ENCODE measurements at places on chromosomes 1 and 21.

DNA sequence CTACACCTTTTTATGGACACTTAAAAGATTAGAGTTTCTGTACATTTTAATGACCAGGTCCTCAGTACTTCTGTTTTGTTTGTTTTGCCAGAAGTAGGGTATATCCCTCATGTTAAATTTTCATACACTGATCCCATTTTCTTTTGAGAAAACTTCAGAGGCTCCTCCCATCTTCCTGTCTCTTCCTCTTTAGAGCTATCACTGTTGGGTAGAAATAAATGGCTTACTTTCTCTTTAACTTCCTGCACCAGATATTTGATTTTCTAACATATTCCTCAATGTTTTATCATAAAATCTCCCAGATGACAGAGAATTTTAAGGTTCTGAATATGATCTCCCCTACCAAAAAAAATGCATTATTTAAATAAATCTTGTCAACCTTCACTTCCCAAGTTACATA is 23.4 kb downstream of the VAV3 start:
- no peak for DNase-seq
- H3K36me3 ChIP-seq, result no peaks in the 10 kb centered on the region
- H3K4me1 ChIP-seq, result peaks cover 7% of the 10 kb centered on the region
- H3K27ac ChIP-seq, result no peak overlapping the region

DNA sequence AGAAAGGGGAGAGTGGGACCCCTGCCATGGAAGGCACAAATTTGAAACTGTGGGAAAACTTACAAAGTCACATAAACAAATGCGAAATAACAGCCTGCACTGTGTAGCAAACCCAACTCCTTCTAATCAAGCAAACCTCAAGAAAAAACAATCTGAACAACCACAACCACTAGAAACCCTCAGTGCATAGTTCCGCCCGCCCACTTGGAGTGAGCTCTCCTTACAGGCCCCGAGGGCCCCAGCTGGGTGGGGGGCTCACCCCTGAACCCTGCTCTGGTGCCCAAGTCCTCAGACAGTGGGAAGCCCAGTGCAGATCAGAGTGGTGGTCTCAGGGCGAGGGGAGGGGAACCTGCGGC is 931 bp upstream of the MXRA8 start:
- H3K36me3 ChIP-seq, result no peaks in the 10 kb centered on the region
- no peak for DNase-seq
- no peak overlapping the region for H3K4me3 ChIP-seq
- no peaks in the 10 kb centered on the region for H3K4me1 ChIP-seq

GRCh38 chr1:198919667-198920398 is 281.0 kb downstream of the PTPRC start:
- H3K27me3 ChIP-seq, result no peaks in the 10 kb centered on the region
- no peak overlapping the region for H3K4me3 ChIP-seq
- peaks cover 59% of the 10 kb centered on the region for H3K36me3 ChIP-seq
- H3K4me1 ChIP-seq, result peaks cover 54% of the 10 kb centered on the region
- peak overlapping the region; percentile 2 for H3K27ac ChIP-seq
- DNase-seq, result no peak

GRCh38 chr21:44255511-44255981 is 6.2 kb downstream of the DNMT3L start:
- H3K4me3 ChIP-seq, result no peak overlapping the region
- DNase-seq, result no peak
- no peaks in the 10 kb centered on the region for H3K36me3 ChIP-seq
- no peaks in the 10 kb centered on the region for H3K27me3 ChIP-seq
- no peak overlapping the region for H3K27ac ChIP-seq

- H3K4me3 ChIP-seq, result peak overlapping the region; percentile 58
- no peaks in the 10 kb centered on the region for H3K36me3 ChIP-seq
- no peaks in the 10 kb centered on the region for H3K4me1 ChIP-seq
- DNase-seq, result no peak
Measured at GRCh38 chr1:7954683-7955082, 6.8 kb upstream of the PARK7 start.

DNA sequence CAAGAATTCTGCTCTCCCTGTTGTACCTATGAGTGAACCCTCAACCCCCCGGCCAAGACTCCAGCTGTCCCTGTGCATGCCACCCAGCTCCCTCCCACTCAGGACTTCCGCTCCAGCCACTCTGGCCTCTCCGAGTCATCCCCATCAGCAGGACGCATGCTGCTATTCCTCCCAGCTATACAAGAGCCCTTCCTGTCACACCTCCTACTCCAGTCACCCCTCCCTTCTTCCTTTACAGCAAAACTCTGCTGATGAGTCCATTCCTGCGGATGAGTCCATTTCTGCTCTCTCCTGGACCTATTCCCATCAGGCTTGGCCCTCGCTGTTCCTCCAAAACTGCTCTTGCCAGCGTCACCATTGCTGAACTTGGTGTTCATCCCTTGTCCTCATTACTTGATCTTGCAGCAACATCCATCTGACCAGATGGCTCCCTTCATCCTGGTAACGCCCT is 42.2 kb downstream of the H3-3A start:
- DNase-seq, result peak; percentile 28
- H3K4me1 ChIP-seq, result peaks cover 41% of the 10 kb centered on the region
- no peak overlapping the region for H3K4me3 ChIP-seq
- no peak overlapping the region for H3K27ac ChIP-seq
- H3K27me3 ChIP-seq, result no peaks in the 10 kb centered on the region

- H3K4me3 ChIP-seq, result no peak overlapping the region
Measured at GRCh38 chr1:24101796-24102586, 9.9 kb downstream of the MYOM3 start.

- no peaks in the 10 kb centered on the region for H3K4me1 ChIP-seq
- peak overlapping the region; percentile 79 for H3K27ac ChIP-seq
- peak; percentile 90 for DNase-seq
- peak overlapping the region; percentile 50 for H3K4me3 ChIP-seq
Measured at GRCh38 chr21:46661211-46661625, 25.7 kb downstream of the PRMT2 start.

- no peak overlapping the region for H3K4me3 ChIP-seq
- DNase-seq, result peak; percentile 21
- no peaks in the 10 kb centered on the region for H3K4me1 ChIP-seq
- no peak overlapping the region for H3K27ac ChIP-seq
Measured at GRCh38 chr1:101101360-101101759, 75.8 kb upstream of the DPH5 start.

DNA sequence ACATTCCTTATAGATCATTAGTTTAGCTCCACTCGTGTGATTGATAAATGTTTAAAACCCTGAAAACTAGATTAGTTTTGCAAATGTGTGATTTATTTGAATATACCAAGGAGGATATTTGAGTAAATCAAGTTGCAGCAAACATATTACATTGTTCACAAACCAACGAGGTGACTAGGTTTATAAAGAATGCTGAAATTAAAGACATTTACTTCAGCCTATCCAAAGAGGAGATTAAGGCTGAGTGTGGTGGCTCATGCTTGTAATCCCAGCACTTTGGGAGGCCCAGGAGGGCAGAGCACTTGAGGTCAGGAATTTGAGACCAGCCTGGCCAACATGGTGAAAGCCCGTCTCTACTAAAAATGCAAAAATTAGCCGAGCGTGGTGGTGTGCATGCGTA is 34.1 kb downstream of the VTCN1 start:
- H3K27ac ChIP-seq, result no peak overlapping the region
- no peaks in the 10 kb centered on the region for H3K4me1 ChIP-seq
- no peak overlapping the region for H3K4me3 ChIP-seq
- no peaks in the 10 kb centered on the region for H3K27me3 ChIP-seq
- H3K36me3 ChIP-seq, result no peaks in the 10 kb centered on the region
- DNase-seq, result no peak

DNA sequence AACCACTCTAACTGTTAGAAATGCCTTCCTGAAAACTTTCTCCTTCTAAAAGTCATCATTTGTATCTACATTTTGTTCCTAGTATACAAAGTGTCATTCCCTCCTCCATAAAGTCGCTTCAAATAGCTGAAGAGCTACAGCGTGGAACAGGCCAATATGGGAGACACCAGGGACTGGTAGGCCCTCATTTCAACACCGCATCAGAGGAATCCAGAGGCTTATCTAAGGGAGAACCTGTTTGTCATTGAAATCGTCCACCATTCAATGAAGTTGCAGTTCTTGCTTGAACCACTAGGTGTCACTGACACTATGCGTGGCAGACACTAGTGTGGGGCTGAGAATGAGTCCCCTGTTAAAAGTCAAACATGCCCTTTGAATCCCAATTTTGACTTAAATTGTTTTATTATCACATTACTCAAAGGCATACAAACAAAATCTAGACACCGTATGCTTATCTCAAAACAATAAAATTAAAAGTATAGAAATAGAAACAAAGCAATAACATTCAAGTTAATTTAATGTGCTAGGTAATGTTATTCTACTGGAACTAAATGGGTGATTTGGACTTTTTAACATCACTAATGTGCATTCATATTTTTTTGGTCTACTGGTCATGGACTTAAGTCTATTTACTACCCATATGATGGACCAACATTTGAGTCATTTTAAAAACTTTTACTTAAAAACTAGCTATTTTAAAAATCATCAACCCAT is 182.3 kb downstream of the FCRL5 start:
- H3K4me3 ChIP-seq, result no peak overlapping the region
- H3K27ac ChIP-seq, result no peak overlapping the region
- H3K4me1 ChIP-seq, result no peaks in the 10 kb centered on the region
- no peaks in the 10 kb centered on the region for H3K36me3 ChIP-seq

DNA sequence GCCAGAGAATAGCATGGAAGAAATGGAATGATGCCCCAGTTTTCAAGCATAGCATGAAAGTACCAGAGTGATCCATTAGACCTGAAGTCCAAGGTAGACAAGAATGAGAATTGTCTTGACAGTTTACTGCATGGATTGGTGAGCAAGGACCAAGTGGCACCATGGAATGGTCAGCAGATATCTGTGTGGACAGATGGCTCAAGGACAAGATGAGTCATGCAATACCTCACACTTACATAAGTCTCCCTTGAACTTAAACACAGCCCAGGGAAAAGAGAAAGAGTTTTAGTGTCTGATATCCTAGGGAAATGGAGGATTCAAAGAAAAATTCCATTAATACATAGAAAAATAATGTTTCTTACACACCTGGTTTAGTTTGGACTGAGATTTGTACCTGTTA is 195.2 kb downstream of the MRPL39 start:
- H3K36me3 ChIP-seq, result no peaks in the 10 kb centered on the region
- no peaks in the 10 kb centered on the region for H3K27me3 ChIP-seq
- H3K4me3 ChIP-seq, result no peak overlapping the region
- H3K27ac ChIP-seq, result no peak overlapping the region

GRCh38 chr1:155514582-155515187 is 47.9 kb downstream of the ASH1L start:
- no peak overlapping the region for H3K4me3 ChIP-seq
- no peaks in the 10 kb centered on the region for H3K27me3 ChIP-seq
- H3K36me3 ChIP-seq, result peaks cover 4% of the 10 kb centered on the region
- no peak overlapping the region for H3K27ac ChIP-seq
- H3K4me1 ChIP-seq, result no peaks in the 10 kb centered on the region
- DNase-seq, result no peak

GRCh38 chr1:160626509-160627342 is 20.1 kb downstream of the SLAMF1 start:
- no peak for DNase-seq
- H3K27me3 ChIP-seq, result no peaks in the 10 kb centered on the region
- H3K27ac ChIP-seq, result no peak overlapping the region
- H3K4me3 ChIP-seq, result no peak overlapping the region

- peak; percentile 17 for DNase-seq
- H3K4me3 ChIP-seq, result no peak overlapping the region
- no peaks in the 10 kb centered on the region for H3K4me1 ChIP-seq
- no peak overlapping the region for H3K27ac ChIP-seq
Measured at GRCh38 chr1:93221913-93222312, 41.4 kb downstream of the CCDC18 start.

DNA sequence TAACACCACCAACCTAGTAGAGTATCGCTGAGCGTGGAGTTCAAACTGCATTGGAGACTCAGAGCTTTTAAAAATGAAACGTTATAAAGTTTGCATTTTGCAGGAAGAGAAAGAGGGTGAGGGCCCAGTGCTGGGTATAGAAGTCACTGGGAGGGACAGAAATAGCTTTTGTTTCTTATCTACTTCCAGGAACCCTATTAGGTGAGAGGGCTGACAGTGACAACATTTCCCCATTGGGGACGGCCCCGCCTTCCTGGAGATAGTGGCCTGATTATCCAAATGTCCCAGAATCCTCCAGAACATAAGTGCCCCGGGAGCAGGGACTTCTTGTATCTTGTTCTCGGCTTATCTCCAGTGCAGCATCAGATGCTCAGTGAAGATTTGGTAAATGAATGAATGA is 574.9 kb downstream of the PTPRU start:
- peaks cover 10% of the 10 kb centered on the region for H3K27me3 ChIP-seq
- peaks cover 4% of the 10 kb centered on the region for H3K4me1 ChIP-seq
- no peaks in the 10 kb centered on the region for H3K36me3 ChIP-seq
- no peak overlapping the region for H3K4me3 ChIP-seq

DNA sequence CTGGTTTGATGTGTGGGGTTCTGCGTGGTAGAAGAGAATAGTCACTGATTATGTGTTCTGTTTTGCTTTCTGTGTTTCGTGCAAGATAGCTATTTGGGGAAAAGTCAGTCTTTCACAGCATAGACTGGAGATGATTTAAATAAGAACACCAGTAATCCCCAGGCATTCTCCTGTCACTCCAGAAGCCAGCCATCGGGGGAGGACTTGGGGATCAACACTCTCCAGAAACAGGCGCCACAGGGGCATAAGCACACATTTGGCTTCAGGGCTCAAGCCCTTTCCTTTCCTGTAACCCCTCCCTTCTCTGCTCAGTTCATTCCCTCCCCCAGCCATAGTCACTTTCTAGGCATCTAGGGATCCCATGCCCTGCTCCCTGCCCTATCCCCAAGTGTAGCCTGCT is 97.3 kb upstream of the BEND5 start:
- H3K4me3 ChIP-seq, result no peak overlapping the region
- H3K27me3 ChIP-seq, result no peaks in the 10 kb centered on the region
- no peak for DNase-seq

DNA sequence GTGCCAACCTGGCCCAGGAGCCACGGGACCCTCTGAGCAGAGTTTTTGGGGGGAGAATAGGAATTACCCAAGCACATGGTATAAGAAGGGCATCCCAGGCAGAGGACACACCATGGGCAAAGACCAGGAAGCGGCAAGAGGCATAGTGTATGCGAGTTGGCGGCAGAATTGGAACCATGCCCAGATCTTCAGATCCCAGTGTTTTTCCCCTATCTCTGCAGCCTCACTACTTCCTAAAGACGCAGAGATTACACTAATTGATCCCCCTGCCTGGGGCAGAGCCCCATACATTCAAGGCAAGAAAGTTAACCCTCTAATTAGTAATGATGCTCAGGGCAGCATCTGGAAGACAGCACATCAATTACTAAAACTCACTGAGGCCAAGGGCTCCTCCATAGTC is 48.2 kb downstream of the SYT2 start:
- H3K4me3 ChIP-seq, result no peak overlapping the region
- no peaks in the 10 kb centered on the region for H3K36me3 ChIP-seq
- peaks cover 12% of the 10 kb centered on the region for H3K4me1 ChIP-seq
- DNase-seq, result peak; percentile 41
- peaks cover 11% of the 10 kb centered on the region for H3K27me3 ChIP-seq
- no peak overlapping the region for H3K27ac ChIP-seq

GRCh38 chr1:162035241-162035640 is 11.6 kb upstream of the OLFML2B start:
- H3K36me3 ChIP-seq, result no peaks in the 10 kb centered on the region
- DNase-seq, result no peak
- H3K27me3 ChIP-seq, result no peaks in the 10 kb centered on the region
- H3K4me1 ChIP-seq, result peaks cover 6% of the 10 kb centered on the region
- H3K27ac ChIP-seq, result no peak overlapping the region
